ENCODE measurements at places on chromosomes 16 and 17. TPM values are rescaled to one million over a fixed set of nuclear protein-coding genes. Genes with fewer than 3 reads are reported as not detected.
A peak's percentile ranks its signal among the peaks of the same experiment; 100 is the strongest.

Gene HNF1B
- not detected for polyA plus RNA-seq

DNA sequence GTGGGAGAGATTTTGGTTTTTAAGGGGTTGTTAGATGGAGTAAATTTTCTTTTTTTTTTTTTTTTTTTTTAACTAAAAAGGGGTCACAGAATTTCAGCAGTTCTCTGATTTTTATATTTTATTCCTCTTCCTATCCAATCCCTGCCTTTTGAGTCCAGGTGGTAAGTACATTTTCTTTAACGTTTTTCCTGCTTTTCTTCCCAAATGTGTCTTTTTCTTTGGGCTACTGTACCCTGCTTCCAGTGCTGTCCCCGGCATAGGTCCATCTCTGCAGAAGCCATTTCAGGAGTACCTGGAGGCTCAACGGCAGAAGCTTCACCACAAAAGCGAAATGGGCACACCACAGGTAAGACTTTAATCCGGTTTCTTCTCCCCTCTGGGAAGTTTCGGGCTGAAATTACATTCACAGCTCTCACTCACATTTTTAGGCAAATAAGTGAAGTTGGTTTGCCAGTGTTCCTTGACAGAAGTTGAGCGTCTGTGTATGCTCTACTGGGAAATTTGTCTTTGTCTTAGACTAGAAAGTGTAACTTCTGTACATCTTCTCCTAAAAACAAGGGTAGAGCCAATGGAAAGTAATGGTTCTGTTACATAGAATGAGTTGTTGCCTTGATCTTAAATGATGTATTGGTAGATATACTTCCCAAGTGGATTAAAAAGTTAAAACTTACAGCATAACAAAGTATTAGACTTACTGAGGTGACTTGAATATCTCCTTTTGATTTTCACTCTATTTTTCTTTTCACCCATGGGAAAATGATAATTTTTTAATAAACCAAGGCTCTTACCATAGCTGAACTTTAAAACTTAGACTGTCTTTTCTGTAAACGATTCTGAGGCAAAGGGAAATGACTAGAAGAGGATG lies 54.5 kb downstream of the TUBD1 start:
- peak; percentile 17 for DNase-seq

- DNase-seq = peak; percentile 29
These were observed 1.2 kb upstream of the MT2A start for GRCh38 chr16:56607109-56607618.

DNA sequence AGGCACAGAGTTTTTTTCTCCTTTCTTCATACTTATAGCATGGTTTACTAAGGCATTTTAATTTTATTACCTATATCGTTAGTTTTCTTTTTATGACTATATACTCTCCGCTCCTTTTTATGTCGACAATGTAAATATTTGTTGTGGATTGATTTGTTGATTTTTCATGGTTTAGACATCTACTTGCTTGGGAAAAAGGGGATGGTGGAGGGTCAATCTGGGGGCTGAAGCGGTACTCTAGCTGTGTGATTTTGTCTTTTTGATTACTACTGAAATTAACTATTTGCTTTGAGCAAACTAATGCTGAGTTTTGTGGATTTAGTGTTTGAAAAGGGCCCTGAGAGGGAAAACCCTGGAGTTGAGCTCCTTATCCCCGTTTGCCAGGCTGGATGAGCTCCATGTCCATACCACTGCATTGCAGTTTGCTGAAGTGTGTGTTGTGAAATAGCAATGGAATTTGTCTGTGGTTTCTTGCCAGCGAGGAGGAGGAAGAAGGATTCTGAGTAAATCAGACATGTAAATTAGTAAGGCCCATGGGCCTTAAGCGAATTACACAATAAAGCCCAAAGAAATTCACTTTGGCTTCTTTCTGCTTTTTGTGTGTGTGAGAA lies 72.0 kb downstream of the FTO start:
- DNase-seq = no peak

GRCh38 chr17:44865931-44866330 lies 18.2 kb downstream of the HIGD1B start:
- DNase-seq = no peak

- no peak for DNase-seq
These were observed 6.0 kb upstream of the RPH3AL start for GRCh38 chr17:358491-359151.

DNA sequence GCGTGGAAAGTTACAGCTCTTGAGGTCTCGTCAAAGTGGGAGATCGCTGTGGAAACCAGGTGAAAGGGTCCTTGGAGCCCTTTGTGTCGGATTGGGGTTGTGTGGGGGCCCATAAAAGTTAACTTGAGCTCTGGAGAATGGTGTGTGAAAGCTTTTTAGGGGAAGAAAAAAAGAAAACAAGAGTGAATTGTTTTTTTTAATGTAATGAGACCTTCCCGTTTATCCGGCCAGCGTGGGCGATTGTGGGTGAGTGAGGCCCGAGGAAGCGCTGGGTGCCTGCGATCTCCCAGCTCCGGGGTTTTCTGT lies 150.6 kb downstream of the MSI2 start:
- no peak for DNase-seq

GRCh38 chr16:49519008-49519656 lies 145.5 kb downstream of the C16orf78 start:
- DNase-seq = no peak

GRCh38 chr17:70478902-70479301 lies 309.6 kb downstream of the KCNJ2 start:
- DNase-seq = no peak

GRCh38 chr17:42442196-42442565 lies 16.5 kb upstream of the ATP6V0A1 start:
- DNase-seq = no peak

- no peak for DNase-seq
These were observed 7.8 kb upstream of the BIRC5 start for GRCh38 chr17:78206298-78206697.

DNA sequence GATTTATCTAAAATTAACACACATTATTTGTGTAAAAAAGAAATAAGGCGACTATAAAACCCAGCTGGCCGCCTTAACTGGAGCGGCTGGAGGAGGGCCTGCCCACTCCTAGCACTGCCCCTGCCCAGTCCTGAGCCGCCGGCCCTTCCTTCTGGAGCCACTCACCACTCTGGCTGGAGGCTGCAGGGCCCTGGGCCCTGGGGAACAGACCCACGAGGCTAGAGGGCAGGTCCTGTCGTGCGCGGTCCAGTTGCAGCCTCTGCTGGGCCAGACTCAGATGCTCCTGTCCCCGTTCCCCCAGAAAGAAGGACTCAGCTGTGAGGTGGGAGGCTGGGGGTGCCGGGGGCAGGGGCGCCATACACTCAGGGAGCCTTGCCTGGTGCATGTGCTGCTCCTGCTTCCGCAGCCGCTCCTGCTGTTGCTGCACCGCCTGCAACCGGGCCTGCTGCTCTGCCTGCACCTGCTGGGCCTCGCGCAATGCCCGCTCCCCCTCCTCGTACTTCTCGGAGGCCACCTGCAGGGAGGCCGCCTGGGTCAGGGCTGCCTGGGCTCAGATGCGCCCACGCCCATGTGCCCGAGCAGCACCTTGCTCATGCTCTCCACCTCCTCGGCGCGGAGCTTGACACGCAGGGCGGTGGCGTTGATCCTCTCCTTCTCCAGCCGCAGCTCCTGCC lies 9.0 kb upstream of the MRPL38 start:
- no peak for DNase-seq

DNA sequence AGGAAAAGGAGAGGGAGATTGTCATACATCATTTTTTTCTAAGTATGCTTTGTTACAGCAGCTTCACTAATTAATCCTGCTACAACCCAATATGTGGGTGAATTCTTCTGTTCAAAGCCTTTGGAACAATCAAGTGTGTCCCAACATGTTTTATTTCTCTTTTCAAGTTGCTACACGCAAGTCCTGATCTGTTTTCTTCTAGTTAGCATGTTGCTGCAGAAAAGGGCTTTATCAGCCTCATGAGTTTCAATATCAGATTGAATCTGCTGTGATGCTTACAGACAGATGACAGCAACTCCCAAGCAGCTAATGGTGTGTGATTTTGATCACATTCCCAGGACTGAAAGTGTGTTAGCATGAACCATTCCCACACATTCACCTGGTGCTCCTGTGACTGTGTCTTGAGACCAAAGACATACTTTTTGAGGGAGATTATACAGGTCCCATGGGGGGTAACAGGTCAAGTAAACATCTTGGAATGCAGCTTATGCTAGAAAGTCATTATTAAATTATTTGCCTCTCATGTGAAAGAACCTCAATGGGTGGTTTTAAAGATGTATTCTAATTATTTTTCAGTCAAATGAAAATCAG lies 96.9 kb upstream of the KCNJ16 start:
- DNase-seq = no peak

DNA sequence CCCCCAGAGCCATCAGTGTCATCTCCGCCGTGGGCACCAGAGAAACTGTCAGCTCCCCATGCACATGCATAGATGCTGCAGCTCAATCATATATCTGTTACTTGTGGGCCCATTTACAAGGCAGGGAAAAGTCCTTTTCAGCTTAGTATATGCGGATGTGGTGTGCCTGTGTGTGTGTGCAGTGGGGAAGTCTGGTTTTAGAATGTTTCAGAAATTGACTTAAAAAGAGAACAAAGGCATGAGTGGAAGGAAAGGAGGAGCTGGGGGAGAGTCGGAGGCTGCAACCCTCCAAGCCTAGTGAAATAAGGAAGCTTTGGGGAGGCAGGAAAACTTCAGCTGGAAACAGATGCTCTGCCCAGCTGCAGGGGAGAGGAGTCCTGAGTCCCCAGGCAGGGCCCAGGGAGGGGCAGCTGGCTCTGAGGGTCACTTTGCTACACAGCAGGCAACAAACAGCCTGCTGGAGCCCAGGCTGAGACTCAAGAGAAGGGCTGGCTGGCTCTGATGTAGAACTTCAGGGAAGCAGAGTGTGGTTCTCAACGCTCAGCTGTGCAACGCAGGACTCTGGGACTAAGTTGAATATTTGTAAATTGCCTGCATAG lies 11.1 kb upstream of the CD300LD start:
- DNase-seq = no peak

DNA sequence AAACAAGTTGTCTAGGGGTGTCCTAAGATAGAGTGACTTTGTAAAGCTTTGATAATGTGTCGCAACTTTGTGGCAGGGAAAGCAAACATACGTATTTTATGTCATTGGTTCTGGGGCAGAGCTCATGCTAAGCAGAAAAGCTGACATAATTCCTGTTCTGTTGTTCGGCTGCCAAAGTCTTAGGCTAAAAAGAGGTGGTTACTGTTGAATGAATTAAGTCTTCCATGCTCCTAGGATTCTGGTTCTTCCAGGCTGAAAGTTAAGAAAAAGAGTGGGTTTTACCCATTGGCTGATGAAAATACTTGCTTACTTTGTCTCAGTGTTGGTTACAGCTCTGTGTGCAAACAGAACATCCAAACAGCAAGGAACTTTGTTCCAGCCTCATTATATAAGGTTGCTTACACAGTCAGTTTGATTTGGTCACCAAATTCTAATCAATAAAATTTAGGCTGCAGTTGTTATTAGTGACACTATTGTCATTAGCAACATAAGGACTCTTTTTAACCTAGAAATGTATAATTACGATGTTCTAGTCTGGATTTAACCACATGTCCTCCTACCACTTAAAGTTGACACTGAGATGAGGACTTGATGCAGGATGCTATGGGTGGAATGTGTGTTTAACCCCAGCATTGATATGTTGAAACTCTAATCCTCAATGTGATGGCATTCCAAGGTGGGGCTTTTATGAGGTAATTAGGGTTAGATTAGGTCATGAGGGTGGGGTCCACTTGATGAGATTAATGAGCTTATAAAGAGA lies 114.0 kb upstream of the GOT2 start:
- no peak for DNase-seq

DNA sequence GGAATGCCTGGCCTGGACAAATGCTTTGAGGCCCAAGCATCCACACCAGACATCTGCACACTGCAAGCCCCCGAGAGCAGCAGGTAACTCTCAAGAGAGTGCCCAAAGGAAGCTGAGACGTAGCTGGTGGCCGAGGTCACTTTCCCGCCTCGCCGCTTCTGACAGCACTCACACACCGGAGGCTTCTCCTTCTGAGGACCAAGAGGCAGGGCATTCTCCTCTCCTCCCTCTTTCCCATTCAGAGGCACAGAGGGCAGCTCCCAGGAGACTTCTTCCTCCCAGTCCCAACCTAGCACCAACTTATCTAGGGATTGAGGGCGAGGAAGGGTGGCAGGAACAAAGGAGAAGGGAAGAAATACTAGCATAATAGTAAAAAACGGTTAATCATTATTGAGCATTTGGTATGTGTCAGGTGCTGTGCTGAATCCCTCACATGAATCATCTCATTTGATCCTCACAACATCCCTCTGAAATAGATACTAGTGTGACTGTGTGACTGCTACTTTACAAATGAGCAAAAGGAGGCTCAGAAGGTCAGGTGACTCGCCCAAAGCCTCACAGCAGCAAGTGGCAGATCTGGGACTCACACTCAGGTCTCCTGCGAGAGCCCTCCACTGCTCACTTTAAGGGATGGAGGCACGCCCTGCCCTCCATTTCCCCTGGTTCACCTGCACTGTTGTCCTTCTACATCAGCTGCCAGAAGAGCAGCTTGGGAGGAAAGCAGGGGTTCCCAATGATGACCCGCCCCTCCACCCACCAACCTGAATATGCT lies 41.8 kb downstream of the MYO18A start:
- no peak for DNase-seq

- no peak for DNase-seq
These were observed 224.7 kb downstream of the SNX29 start for GRCh38 chr16:12201216-12201615.

DNA sequence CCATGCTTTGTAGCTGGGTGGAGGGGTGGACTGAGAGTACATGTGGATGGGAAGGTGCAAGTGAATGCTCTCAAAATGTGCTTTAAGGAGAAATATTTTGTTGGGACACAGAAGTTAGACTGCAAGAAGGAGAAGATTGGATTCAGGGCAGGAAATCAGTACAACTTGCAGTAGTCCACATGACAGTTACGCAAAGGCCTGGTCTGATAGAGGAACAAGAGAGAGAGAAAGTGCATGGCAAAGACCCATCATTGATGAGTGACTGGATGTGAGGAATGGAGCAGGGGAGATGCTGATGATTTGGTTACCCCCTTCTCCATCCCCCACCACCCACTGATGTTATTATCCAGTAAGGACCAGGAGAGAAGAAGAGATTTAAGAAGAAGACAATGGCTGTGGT lies 472.8 kb downstream of the MAF start:
- no peak for DNase-seq

DNA sequence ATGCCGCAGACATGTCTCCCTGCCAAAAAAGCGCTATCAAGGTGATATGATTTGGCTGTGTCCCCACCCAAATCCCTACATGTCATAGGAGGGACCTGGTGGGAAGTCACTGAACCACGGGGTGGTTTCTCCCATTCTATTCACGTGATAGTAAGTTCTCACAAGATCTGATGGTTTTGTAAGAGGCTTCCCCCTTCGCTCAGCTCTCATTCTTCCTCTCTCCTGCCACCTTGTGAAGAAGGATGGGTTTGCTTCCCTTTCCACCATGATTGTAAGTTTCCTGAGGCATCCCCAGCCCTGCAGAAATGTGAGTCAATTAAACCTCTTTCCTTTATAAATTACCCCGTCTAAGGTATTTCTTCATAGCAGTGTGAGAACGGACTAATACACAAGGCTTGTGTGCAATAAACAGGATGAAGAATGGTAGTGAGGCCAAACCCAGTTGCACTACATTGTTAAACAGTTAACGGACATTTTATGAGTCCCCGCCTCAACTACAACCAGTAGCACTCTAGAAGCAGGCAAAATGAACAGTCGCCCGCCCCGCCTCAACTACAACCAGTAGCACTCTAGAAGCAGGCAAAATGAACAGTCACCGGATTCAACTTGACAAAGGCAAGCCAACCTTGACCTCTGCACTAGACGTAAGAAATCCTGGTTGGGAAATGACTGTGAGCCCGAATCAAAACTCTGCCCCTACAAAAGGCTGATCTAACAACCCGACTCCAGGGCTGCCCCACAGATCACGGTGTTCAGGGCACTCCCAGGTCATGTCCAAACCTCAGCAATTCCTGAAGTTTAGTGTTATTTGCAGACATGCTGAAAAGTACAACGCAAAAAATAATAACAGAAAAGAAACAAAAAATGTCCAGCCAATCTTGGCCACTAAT lies 26.3 kb downstream of the VPS53 start:
- DNase-seq = no peak
